ENCODE measurements at places on chromosomes 7 and 10. TPM values are rescaled to one million over a fixed set of nuclear protein-coding genes. Genes with fewer than 3 reads are reported as not detected.

ITIH5 gene
- not detected for polyA plus RNA-seq

MRLN gene
- not detected for polyA plus RNA-seq

DNA sequence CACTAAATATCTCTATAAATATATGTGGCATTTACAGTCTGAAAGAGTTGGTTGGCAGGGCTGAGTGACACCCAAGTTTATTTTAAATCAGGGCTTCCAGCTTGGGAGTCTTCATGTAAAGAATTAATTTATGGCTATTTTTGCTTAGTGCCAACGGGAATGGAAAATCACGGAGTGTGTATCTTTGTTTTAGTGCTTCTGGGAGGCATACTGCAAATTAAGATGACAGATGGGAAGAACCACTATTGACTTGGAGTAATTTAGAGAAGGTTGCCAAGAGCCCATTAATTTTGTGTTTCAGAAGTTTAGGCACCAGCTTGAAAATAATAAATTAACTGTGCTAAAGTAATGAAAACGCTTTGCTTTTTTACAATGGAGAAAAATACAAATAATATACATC, 135.2 kb downstream of the GPR37 start:
- no peak for DNase-seq

GRCh38 chr10:103750836-103751235, 104.5 kb downstream of the SH3PXD2A start:
- DNase-seq = no peak

- no peak for DNase-seq
Measured at GRCh38 chr7:85011127-85011526, 175.7 kb downstream of the SEMA3D start.

GRCh38 chr7:78041423-78041822, 242.8 kb downstream of the PHTF2 start:
- no peak for DNase-seq

- DNase-seq = no peak
Measured at GRCh38 chr7:2405601-2406345, 2.4 kb downstream of the CHST12 start.

- no peak for DNase-seq
Measured at GRCh38 chr10:79063661-79064492, 4.9 kb upstream of the ZMIZ1 start.

GRCh38 chr10:127612-128432, 7.4 kb upstream of the ZMYND11 start:
- peak; percentile 77 for DNase-seq

Measured in endothelial cell of umbilical vein (primary cell).